RCC 7860 (cell line): ENCODE measurements at places on chromosomes 4 and X.

- no peak for DNase-seq
Measured at GRCh38 chr4:15244354-15244753, 183.5 kb upstream of the C1QTNF7 start.

DNA sequence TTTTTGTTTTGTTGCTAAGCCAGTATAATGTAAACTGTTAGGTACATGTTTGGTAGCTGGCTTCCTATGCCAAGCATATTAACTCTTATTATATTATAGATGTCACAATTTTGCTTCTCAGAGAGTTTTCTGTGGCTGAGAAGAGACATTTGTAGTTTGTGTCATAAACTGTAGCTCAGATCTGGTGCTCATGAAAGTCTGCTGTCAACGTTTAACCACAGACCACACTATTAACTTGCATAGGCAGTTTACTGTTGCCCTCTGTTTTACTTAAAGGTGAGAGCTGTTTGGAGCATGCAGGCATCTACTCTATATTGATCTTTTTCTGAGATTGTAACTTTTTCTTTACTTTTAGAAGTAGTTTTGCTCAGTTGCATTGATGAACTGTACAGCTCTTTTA is 166.8 kb downstream of the TLL1 start:
- no peak for DNase-seq

DNA sequence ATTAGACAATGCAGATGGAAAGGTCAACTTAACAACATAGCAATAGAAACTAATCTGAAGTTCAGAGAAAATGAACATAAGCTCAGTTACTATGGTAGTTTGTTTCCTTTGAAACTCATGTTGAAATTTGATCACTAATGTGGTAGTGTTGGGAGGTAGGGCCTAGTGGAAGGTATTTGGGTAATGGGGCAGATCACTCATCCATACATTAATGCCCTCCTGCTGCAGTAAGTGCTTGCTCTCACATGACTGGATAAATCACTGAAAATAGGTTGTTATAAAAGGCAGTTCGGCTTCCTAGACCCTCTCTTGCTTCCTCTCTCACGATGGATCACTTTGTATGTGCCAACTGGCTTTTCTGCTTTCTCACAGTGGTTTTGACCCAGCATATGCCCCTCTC is 567.4 kb upstream of the GALNT7 start:
- DNase-seq: no peak

GRCh38 chr4:56251556-56251955 is 135.7 kb downstream of the AASDH start:
- no peak for DNase-seq

- DNase-seq: peak; percentile 60
Measured at GRCh38 chr4:94757192-94758140, at the start of gene BMPR1B. Gene BMPR1B (plus strand): TSS chr4:94757955. CDS start chr4:95104425, 346,470 bp downstream.

DNA sequence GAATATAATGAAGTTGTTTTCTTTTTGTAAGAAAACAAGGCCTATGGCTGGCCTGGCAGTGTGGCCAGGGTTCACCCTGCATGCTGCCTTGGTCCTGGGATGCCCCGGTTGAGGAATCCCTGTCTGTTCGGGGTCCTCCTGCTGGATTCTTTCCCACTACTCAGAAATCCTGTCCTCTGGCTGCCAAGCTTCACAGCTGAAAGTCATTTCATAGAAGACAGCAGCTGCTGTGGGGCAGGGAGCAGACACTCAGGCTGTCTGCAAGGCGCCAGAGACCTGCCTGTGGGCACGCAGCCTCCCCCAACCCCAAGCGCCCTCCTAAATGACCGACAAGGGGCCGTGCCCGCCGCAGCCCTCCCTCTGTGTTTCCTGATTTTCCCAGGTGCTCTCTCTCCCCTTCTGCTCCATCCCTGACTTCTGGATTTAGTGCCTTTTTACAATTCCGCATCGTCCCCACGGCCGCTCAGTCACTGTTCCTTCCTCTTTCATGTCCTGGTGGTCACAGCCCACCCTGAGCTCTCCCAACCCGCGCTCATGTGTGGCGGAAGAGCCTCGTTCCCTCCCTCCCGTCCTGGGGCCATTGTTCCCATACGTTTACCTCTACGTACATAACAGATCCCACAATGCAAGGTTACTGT is 27.5 kb downstream of the ZFYVE28 start:
- DNase-seq: no peak

DNA sequence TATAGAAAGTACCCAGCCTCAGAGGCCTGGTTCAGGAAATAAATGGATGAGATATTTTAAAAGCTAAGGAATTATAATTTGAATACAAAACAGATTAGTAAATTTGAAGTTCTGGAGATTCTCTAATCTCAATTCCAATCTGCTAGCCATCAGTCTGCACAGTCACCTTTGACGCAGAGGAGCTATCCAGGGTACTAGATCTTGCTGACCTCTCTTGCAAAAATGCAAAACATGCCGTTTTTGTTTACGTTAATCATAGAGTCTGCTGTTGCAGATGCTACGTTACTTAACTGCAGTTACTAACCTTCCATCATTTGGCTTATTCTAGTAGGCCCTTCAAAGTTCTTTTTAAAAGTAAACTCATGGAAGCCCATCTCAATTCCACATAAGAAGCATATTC is 10.4 kb downstream of the CCSER1 start:
- DNase-seq: no peak

- peak; percentile 3 for DNase-seq
Measured at GRCh38 chrX:4240541-4241194, 527.2 kb upstream of the PRKX start.

- no peak for DNase-seq
Measured at GRCh38 chr4:137711502-137711901, 179.2 kb upstream of the PCDH18 start.

GRCh38 chr4:137640156-137640837 is 108.0 kb upstream of the PCDH18 start:
- no peak for DNase-seq

DNA sequence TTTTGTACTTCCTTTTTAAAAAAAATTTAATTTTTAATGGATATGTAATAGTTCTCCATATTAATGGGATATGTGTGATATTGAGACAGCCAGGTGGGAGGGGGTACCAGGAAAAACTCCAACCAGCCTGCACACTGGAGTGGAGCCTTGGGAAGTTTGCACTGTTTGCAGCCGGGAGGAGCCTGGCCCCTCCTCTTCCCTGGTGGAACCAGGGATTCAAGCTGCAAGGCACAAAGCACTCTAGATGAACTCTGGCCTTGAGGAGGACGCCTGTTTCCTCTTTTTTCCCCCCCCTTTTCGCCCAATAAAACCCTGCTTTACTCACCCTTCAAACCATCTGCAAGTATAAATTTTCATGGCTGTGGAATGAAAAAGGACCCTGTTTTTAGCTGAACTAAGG is 48.2 kb upstream of the GC start:
- DNase-seq: no peak

GRCh38 chrX:125492439-125492838 is 172.8 kb downstream of the TEX13C start:
- DNase-seq: no peak

- no peak for DNase-seq
Measured at GRCh38 chr4:82452026-82452425, 21.6 kb downstream of the ENOPH1 start.

GRCh38 chrX:24242649-24243175 is 71.2 kb downstream of the SUPT20HL2 start:
- DNase-seq: no peak

DNA sequence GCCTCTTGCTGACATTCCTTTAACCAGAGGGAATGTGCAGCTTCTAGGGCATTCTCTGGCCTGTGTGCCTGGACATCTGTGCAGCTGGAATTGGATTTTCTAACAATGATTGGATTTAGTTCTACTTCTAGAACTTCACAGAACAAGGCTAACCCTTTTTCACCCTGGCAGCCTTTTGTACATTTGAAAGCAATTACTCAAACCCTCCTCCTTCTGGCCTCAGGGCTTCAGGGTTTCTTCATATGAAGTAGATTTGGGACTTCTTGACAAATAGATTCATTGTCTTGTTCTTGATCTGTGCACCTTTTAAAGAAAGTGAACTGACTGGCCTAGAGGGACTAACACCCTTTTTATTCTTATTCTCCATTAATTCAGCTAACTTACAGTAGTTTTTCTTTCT is 30.1 kb downstream of the SPATA18 start:
- no peak for DNase-seq

GRCh38 chr4:14237911-14238310 is 610.4 kb upstream of the BOD1L1 start:
- DNase-seq: no peak

DNA sequence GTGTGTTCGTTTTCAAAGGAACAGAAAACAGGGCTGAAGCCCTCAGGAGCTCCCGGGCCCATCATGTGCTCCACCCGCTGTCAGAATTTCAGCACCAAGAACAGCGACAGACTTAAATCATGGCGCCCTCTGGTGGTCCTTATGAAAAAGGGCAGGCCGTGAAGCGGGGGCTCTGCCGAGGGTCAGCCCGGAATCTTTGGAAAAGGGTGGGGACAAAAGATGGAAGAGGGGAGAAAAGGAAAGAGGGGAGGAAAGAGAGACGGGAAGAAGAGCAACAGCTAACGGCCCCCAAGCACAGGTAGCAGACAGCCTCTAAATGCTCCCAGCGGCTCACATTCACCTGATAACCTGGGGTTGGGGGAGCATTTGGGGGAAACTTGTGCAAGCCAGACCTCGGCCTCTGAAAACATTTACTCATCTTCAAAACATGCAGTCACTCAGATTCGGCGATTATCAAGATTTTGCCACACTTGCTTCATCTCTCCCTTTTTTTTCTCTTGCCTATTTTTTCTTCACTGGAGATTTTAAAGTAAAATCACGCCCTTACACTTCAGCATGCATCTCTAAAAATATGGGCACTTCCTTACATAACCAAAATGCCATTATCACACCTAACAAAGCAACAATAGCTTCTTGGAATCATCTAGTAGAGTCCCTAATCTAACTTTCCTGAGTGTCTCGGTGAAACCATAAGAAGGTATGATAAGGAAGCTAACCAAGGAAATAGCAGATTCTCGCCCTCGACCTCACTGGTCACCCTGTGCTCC is 28.1 kb upstream of the MAN2B2 start:
- DNase-seq: peak; percentile 51

DNA sequence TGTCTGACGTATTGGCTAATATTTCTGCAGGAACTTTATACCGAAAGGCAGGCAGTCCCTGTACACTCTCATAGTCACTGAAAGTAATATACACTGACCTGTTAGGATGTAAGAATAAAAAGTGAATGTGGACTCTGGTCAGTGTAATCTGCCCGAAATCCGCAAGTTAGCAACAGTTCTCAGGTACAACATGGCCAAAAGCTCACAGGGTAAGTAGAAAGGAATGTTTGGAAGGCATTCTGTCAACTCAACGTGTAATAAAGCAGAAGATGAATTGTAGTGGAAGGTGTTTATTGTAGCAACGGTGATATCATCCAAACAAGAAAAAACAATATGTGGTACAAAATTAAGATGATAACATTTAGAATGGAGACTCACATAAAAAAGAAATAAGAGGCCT is 26.0 kb upstream of the NUP54 start:
- DNase-seq: no peak

DNA sequence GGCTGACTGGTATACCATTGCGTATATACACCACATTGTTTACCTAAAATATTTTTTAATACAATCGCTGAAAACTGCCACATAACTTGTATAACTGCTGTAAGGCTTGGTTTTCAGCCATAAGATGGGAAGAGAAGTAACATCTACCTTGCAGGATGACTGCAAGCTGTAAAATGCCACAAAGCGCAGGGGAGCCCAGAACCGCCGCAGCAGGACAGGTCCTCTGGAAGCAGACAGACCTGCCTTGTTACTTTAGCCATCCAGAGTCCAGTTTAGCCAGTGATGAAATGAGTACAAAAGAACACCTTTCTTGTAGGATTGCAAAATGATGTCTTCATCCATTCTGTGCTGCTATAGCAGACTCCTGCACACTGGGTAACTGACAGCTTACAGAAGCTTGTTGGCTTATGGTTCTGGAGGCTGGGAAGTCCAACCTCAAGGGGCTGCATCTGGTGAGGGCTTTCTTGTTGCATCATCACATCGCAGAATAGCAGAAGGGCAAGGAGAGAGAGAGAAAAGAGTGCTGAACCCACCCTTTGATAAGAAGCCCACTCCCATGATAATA is 4.1 kb upstream of the CTBP1 start:
- DNase-seq: no peak

DNA sequence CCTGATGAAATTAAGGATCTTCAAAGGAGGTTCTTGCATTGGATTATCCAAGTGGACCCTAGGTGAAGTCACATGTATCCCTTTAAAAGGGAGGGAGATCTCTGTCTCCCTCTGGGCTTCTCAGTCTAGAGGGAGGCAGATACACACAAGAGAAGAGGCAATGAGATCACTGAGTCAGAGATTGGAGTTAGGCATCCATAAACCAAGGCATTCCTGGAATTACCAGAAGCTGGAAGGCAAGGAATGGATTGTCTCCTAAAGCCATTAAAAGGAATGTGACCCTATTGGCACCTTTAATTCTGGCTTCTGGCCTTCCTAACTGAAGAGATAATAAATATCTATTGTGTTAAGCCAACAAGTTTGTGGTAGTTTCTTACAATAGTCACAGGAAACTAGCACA is 383.2 kb downstream of the PACRGL start:
- no peak for DNase-seq

- DNase-seq: no peak
Measured at GRCh38 chr4:53680168-53680567, 88.9 kb upstream of the LNX1 start.

- DNase-seq: no peak
Measured at GRCh38 chr4:158714937-158715336, 8.3 kb downstream of the PPID start.

GRCh38 chrX:133980406-133980805 is 5.0 kb downstream of the GPC3 start:
- DNase-seq: no peak

GRCh38 chr4:5791654-5792053 is 80.7 kb downstream of the EVC start:
- no peak for DNase-seq

DNA sequence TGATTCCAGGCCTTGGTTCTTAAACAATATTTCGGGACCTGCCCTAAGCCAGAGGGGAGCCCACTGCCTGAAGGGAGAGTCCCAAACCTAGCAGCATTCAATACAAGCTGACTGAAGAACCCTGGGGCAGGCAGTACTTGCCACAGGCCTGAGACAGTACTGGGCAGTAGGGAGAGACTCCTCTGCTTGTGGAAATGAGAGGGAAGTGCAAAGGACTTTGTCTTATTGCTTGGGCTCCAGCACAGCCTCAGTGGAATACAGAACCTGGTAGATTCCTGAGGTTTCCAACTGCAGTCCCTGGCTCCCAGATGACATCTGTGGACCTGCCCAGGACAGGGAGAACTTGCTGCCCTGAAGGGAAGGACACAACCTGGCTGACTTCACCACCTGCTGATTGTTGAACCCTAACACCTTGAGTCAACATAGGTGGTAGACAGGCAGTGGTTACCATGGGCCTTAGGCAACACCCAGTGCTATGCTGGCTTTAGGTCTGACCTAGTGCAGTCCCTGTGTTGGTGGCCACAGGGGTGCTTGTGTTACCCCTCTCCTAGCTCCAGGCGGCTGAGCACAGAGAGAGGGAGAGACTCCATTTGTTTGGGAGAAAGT is 20.3 kb upstream of the ABCG2 start:
- no peak for DNase-seq
